ENCODE measurements at places on chromosomes 5 and 9. TPM values are rescaled to one million over a fixed set of nuclear protein-coding genes. Genes with fewer than 3 reads are reported as not detected.
A peak's percentile ranks its signal among the peaks of the same experiment; 100 is the strongest.

The GABRA1 gene
- total RNA-seq: not detected

The IFNK gene
- total RNA-seq: not detected

The FOXI1 gene
- total RNA-seq: not detected

The GRM6 gene
- not detected for total RNA-seq

DNA sequence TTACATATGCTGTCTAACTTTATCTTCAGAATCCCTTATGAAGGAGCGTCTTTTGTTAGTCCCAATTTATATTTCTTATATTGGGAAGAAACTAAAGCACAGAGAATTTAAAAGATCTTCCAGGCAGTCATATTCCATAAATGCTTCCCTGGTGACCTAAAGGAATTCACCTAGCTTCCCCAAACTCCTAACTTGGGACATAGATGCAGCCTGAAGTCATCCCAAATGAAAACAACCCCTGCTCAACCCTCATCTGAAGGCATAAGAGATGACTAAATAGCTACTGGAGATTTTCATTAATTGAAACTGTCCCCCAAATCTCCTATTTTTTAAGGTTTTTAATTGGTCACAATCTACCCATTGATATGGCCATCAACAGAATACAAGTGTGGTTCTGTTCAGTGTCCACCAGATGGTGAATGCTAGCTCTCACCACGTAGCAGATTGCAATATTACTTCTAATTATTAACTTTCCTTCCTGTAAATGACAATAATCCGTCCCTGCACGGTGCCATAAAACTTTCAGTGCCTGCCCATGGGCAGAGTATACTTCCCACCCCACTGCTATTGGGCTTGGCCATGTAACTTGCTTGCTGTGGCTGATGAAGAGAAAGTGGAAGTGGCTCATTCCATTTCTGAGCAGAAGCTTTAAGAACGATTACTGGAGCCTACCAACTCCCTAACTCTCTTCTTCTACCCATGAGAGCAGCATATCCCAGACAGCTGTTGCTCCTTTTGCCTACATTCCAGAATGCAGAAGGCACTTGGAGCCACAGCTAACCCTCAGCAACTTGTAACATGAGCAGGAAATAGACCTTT, 18.7 kb downstream of the PRUNE2 start:
- DNase-seq: no peak

- no peak for DNase-seq
Measured at GRCh38 chr5:178238711-178239592, 6.3 kb upstream of the PHYKPL start.

DNA sequence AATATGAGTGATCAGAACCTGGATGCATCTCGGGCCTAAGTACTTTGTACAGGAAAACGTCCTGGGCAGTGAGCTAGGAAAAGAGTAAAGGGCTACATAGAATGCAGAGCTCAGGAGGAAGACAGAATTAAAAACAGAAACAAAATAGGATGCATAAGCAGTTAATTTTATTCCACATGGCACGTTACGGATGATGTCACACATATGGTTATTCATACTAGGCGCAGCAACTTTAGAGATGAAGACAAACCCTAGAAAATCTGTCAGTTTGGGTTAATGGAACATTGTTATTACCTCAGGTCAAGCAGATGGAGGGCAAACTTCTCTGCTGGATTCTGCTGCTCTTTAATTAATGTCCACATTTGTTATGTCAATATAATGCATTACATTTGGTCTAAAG, 445.4 kb downstream of the ANXA1 start:
- no peak for DNase-seq

GRCh38 chr9:35287987-35288632, 126.3 kb downstream of the UNC13B start:
- DNase-seq: no peak

- DNase-seq: no peak
Measured at GRCh38 chr9:108776920-108777639, 78.7 kb downstream of the ACTL7B start.

GRCh38 chr5:65072850-65073249, 304.1 kb downstream of the CWC27 start:
- DNase-seq: no peak

DNA sequence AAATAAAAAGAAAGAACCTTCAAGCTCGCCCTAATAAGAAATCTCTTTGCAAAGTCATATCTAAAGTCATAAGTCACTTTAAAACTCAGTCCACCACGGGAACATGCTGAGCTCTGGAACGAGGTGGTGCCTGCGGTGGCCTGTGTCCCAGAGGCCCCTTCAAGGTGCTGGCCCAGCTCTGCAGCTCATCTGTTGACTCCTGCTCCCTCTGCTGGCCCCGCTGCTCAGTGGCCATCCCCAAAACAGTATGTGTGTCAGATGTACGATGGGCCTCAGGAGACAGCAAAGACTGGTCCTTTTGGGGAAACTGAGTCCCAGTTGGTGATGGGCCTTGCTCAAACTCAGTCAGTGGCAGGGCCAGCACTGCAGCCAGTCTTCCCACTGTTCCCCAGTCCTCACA, 22.8 kb upstream of the FOXB2 start:
- DNase-seq: peak; percentile 33

Data from HFFc6 (cell line).